ENCODE measurements at places on chromosomes 3 and 15.
A peak's percentile ranks its signal among the peaks of the same experiment; 100 is the strongest.

DNA sequence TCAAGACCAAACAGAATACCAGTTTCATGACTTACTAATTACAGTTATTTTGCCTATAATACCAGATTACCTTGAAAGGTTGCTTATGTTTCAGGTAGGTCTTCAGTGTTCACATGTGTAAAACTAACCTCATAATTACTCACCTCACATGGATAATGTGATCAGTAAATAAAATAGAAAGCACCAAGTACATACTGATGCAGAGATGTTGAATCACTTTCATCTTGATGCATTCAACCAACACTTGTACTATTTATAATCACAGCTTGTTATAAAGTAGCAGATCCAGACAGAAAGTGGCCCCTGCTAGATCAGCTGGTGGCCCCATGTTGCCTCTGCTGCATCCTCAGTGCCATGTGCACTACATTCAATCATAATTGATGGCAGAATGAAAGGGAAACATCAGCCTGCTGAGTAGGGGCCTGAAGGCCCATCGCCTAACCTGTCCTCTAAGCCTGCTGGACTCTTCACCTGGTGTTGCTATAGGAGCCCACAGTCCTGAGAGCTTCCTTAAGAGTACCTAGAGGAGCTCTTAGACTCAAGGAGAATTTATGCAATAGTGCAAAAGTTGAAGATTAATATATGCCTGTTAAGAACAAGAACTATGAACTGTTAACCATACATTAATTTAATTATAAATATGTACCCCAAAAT is 154.3 kb downstream of the PLCL2 start:
- DNase-seq: no peak

DNA sequence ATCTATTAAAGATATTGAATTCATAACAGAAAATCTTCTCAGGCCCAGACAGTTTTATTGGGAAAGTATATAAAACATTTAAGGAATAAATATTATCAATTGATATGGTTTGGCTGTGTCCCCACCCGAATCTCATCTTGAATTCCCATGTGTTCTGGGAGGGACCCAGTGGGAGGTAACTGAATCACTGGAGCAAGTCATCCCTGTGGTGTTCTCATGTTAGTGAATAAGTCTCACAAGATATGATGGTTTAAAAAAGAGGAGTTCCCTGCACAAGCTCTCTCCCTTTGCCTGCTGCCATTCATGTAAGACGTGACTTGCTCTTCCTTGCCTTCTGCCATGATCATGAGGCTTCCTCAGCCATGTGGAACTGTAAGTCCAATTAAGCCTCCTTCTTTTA is 160.5 kb downstream of the ANO10 start:
- DNase-seq: no peak

DNA sequence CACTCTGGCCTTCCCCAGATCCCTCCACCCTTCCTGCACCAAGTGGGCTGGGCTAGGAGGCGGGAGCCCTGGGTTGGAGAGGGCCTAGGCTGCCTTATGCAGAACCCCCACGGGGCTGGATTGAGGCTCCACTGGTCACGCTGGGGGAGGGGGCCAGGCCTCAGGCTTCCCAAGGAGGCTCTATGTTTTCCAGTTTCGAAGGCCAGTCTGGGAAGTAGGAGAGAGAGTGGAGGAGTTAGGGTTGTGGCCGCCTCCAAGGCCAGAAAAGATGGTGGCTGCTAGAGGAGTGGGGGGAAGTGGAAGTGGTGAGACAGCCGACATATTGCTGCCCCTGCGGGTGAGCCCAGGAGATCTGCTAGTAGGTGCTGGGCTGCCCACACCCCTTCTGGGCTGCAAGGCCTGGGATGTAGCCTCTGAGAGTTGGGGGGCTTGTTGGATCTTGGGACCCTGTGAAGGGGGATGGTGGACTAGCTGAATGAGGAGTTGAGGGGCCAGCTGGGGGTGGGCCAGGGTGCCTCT is 1.2 kb downstream of the GNAI2 start:
- DNase-seq: no peak

DNA sequence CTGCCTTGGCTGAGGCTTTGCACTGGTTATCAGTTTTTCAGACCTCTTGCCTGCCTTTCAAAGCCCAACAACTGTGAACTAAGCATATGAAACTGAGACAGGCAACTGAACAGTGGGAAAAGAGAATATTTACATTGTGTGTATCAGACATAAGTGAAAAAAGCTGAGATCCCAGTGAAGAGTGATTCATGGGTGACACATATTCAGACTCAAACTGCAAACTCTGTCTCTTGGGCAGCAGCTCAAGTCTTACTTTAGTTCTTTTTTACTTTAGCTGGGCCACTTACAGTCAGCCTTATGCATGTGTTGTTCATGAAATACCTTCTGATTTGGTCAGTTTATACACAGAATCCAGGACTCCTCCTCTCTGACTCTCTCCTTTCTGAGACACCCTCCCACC is 19.2 kb downstream of the SUCLG2 start:
- DNase-seq: peak; percentile 72

- peak; percentile 93 for DNase-seq
These were observed at the start of gene DIPK2A for GRCh38 chr3:143971359-143972154. Gene DIPK2A, plus strand, starts transcription at chr3:143971823. Its CDS starts 510 bp downstream, at chr3:143972333.

GRCh38 chr3:169634618-169635236 is 28.8 kb downstream of the MECOM start:
- no peak for DNase-seq

DNA sequence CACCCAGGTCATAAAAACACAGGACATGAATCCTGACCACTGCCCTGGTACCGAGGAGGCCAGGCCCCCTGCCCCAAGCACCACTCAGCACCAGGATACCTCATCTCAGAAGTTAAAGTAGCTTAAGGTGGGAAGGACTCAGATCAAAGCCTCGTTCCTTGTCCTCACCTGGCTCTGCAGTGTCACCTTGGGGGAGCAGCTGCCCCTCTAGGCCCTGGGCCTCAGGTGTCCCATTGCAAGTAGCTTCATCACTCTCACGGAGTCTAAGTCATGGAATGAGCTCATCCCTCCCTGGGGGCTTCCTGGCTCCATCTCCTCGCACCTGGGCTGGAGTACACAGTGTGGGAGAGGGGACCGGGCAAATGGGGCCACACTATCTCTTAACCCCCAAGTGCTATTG is 148.0 kb downstream of the TPRA1 start:
- DNase-seq: no peak

- DNase-seq: no peak
These were observed 24.1 kb downstream of the CSTA start for GRCh38 chr3:122349171-122349570.

DNA sequence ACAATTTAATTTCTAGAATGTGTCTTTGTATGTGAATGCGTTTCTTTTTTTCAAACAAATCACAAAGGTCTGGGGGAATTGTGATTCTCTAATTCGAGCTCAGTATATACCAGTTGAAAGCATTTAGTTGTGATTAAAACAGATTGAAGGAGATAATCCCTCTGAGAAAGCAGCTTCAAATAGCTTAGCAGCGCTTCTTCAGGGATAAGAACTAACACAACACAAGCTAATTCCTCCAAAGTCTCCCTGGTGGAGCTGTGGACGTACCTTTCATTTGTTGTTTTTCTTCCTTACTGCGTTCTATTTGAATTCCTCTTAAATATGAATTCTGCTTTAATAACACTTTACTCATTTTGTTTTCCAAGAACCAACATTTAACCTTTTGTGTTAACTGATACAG is 286.7 kb downstream of the ROBO2 start:
- DNase-seq: no peak

DNA sequence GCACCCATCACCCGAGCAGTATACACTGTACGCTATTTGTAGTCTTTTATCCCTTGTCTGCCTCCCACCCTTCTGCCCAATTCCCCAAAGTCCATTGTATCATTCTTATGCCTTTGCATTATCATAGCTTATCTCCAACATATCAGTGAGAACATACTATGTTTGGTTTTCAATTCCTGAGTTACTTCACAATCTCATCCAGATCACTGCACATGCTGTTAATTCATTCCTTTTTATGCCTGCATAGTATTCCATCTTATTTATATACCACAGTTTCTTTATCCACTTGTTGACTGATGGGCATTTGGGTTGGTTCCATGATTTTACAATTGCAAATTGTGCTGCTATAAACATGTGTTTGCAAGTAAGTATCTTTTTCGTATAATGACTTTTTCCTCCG is 564.7 kb upstream of the NECTIN3 start:
- no peak for DNase-seq

GRCh38 chr3:127019449-127019848 is 36.5 kb downstream of the PLXNA1 start:
- no peak for DNase-seq

DNA sequence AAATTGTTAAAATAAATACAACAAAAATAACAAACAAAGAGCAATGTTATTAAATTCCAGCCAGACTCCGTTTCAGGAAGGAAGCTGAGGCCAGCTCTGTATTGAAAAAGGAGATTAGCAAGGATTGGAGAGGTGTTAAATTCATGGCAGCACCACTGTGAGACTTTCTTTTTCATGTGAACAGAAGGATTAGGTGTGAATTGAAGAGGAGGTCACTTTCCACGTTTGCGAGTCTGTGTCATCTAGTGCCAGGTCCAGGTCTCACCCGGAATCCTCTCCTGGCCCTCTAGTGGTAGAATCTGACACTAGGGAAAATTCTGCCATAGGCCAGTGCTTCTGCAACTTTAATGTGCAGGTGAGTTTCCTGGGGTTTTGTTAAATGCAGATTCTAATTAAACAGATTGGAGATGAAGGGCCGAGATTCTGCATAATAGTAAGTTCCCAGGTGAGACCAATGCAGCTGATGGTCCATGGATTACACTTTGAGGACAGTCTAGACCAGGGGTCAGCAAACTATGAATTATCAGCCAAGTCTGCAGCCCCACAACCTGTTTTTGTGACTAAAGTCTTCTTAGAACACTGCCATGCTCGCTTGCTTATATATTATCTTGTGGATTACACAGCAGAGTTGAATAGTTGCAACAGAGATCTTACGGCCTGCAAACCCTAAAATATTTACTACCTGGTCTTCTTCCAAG is 9.2 kb upstream of the SLC6A1 start:
- no peak for DNase-seq

GRCh38 chr3:52054661-52055511 is 1.5 kb downstream of the DUSP7 start:
- DNase-seq: no peak

DNA sequence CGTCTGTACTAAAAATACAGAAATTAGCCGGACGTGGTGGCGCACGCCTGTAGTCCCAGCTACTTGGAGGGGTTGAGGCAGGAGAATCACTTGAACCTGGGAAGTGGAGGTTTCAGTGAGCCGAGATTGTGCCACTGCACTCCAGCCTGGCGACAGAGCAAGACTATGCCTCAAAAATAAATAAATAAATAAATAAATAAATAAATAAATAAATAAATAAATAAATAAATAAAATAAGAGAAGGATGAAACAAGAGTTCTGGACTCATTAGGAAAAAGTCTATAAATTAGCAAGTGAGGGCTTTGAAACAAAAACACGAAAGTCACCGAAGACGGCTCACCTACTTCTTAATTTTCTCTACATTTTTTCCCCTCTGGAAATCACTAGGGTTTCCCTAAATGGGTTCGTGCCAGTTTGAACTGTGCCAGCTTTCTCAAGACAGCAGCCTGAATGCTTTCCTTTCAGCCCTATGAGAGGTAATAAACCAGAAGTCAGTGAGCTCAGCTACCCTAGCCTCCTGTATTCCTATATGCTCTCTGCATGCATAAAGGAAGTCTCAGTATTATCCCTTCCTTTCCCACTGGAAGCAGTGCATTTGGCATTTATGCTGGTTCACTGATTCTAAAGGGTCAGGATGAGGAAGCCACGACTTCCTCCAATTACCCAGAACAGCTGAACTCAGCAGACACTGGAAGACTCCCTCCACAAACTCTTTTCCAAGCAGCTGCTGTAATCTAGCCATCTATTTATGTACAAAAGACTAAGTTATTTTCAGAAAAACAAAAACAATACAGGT is 266.9 kb downstream of the ZBBX start:
- DNase-seq: no peak

DNA sequence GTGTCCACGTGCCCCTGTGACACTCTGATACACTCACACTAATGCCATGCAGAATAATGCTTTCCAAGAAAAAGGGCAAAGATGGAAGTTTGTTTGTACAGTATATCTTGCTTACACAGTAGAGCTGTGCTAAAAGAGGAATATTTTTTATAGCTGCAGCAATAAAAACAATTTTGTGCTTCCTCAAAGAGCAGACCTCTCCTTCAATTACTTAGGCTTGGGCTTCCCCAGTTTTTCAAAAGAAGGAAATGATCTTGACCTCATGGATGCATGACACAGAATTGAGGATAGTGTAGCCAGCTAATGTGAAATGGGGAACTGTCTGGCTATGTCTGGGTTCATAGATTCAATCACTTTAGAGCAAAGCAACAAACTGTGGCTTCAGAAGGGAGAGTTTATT is 137.4 kb downstream of the STT3B start:
- DNase-seq: no peak

DNA sequence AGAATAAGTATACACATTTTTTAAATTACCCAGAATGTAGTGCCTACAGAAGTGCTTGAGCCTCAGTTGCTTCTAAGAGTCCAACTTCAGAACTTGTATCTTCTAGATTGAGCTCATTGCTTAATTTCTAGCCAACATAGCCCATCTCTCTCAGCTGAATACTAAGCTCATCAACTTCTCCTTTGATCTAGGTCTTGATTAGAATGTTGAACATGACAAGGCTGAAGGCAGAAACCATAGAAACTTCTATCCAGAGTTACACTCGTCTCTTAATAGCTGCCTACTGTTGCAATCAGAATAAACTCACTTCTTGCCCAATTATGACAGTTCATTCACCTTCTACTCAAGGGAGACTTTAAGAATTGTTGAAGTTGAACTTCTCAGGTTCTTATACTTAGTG is 327.3 kb upstream of the THBS1 start:
- no peak for DNase-seq

DNA sequence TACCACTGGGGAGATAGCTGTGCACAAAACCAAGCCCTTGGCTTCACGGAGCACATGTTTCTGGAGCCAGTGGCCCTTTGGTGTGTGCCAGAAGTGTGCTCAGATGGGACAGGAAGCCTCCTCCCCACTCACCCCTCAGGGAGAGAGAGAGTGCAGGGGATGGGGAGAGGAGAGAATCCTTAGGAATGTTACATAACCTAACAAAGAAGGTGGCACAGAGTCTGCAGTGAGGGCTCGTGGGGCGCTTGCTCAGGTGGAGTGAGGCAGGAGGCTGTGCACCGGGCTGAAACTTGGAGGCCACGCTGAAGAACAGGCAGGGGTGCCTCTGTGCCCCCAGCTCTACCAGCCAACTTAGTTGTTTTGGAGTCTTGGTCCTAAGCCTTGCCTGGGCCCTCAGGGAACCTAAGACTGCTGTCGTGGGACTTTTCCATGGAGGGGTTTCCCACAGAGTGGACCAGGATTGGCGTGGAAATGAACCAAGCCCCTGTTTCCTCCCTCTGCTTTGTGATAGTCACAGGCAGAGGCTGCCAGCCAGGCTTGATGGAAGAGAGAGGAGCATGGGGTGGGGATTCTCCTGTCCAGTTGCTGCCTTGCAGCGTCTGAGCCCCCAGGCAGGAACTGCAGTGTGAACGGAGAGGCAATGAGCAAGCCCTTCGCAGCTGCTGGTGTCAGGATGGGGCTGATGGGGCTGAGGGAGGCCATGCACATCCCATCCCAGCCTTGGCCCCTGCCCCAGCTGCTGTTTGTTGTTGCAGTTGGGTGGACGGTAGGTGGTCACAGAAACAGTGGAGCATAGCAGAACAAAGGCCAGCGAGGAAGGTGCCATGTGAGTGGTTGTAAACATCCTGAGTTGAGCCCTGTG is 32.7 kb downstream of the PDIA5 start:
- DNase-seq: no peak

- no peak for DNase-seq
These were observed 5.7 kb downstream of the CEP19 start for GRCh38 chr3:196706327-196706726.
